ENCODE measurements at places on chromosomes 7 and 10.

DNA sequence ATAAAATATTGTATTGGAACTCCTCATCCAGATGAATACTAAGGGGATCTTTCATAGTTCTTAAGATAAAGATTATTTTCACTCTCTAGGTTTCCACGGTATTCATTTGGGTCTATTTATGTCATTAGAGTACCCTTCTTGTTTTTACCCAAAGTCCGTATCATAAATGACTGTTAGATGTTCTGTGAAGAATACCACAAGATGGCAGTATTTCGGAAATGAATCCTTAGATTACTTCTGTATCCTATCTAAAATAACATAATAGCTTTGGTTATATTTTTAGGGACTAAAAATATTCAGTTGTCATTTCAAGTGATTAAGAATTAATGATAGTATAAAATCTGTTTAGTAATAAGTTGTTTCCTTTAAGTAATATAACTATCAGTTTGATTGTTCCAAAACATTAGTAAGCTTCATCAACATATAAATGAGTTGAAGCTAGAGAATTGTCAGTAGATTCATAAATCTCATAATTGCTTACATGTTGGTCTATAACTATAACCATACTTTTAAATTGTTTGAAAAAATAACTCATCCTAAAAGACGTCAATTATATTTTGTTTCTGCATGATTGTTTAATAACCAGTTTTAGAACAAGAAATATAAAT, 337.5 kb upstream of the KCND2 start:
- no peak for DNase-seq

- peak; percentile 50 for DNase-seq
Measured at GRCh38 chr7:50362142-50362541, 57.6 kb downstream of the IKZF1 start.

DNA sequence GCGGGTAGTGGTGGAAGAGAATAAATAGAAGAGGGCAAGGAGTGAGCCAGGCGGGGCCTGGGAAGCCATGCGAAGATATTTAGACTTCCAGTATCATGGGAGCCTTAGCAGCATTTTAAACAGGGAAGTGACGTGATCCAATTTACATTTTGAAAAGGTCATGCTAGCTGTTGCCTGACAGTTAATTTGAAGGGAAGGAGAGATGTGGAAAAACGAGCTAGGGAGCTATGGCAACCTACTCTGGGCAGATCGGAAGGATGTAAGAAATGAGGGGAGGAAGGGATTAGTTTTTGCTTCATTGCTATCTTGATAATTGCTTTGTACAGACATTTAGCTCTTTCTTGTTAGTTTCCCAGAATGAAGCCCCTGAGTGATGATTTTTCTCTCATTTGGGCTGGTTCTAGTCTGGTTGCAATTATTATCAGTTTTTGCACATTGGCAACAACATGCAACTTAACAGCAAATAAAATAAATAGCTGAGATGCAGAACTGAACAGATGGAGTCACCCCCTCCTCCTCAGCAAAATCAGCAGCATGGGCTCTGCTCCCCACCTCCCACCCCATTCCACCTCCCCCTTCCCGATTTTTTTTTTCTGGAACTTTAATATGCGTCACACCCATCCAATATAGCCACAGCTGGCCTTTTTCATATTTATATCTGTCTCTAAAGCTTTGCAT, 13.0 kb upstream of the CALU start:
- DNase-seq, result no peak

DNA sequence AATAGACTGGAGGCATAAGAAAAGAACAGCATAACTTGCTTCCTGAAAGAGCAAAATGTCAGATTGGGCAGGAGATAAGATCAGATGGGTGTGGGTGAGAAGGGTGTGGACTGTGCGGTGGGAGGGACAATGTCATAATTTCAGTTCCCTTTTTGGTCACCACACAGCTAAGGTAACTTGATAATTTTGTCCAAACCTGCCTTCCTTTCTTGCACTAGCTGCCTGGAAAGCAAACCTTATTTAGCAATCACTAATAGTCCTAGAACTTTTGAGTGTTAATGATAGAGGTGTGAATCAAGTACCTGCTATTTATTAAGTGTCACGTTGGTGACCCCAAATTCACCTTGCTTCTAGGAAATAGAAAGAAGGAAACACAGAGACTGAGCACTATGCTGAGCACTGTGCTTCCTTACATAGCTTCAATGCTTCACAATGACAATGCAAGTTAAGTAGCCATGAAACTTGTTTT, 72.4 kb upstream of the SP4 start:
- peak; percentile 54 for DNase-seq
